ENCODE measurements at places on chromosomes 3 and 15.

DNA sequence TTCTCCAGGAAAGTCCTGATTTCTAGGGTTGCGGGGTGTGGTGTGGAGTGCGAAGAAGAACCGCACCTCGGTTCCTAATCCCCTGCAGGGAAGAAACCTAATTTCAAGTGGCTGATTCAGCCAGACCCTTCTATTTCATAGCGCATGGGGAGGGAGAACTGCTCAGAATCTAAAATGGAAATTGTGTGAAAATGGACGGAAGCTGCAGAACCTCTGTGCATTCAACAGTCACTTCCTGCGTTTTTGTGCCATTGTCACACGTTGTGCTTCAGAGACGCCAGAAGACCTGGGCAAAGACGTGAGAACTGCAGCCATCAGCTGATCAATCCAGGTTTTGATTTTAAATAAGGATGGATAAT lies 1.2 kb downstream of the SIDT1 start:
- DNase-seq = no peak

GRCh38 chr3:119716998-119717397 lies 14.2 kb downstream of the CFAP91 start:
- DNase-seq = no peak

DNA sequence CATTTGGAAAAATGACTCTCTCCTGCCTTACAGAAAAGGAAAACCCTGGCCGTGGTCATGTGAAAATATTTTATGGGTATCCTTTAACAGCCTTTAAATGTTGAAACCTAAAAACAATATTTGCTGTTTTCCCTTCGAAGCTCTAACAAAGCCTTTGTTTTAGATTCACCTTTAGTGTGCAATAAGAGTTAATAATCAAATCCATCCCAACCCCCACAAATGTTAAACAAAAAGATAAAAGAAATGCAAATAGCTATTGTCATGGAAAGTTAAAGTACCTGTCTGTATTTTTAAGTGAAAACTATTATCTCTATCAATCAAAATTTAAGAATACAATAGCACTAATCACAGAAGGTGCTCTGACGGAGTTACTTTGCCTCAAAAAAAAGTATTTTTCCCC lies 279.3 kb downstream of the FOXP1 start:
- no peak for DNase-seq

- no peak for DNase-seq
These were observed 14.8 kb downstream of the ZIC1 start for GRCh38 chr3:147423798-147424580.

DNA sequence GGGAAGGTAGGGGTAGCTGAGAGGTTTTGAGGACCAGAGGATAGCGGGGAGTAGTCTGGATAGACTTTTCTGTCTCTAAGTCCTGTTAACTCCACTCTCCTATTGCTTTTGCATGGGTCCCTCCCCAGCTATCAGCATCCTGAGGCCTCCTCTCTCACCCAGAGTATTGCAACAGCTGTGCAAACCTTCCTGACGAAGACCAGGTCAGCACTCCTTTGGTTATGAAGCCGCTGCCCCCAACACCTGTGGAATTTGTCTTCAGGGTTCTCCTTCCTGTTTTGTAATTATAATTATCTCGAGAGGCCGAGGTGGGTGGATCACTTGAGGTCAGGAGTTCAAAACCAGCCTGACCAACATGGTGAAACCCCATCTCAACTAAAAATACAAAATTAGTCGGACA lies 24.8 kb downstream of the TYRO3 start:
- DNase-seq = no peak

DNA sequence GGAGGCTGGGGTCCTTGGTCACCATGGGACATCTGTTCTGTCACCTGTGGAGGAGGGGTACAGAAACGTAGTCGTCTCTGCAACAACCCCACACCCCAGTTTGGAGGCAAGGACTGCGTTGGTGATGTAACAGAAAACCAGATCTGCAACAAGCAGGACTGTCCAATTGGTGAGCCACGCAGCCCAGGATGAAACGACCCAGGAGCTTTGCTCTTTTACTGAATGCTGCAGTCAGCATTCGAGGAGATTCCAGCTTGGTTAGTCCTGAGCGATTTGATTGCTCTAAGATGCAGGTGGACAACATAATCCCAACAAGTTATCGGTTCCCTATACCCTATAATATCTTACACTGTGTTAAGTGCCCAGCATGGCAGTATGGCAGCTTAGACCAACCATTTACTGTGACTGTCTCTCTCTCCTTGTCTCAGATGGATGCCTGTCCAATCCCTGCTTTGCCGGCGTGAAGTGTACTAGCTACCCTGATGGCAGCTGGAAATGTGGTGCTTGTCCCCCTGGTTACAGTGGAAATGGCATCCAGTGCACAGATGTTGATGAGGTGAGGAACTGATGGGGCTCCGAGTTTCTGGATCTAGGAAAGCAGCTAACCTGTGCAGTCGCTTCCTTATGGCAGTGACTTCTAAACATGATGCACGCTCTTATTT lies 7.8 kb downstream of the THBS1 start:
- DNase-seq = no peak

DNA sequence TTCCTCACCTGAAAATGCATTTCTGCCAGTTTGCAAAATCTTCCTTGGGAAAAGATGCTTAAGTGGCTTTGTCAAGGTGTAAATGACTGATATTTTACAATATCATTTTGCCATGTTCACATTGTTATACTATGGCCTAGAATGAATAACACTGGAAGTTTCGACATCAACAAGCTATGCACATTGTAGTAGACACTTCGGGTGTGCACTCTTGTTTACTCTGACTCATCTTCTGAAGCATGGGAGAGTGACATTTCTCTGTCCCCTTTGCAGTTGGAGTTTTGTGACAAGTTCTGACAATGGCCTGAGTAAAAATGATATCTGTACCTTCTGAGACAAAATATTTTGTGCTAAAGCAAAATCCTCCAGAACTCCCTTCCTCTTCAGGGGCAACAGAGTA lies 567.0 kb upstream of the RGMA start:
- DNase-seq = no peak

DNA sequence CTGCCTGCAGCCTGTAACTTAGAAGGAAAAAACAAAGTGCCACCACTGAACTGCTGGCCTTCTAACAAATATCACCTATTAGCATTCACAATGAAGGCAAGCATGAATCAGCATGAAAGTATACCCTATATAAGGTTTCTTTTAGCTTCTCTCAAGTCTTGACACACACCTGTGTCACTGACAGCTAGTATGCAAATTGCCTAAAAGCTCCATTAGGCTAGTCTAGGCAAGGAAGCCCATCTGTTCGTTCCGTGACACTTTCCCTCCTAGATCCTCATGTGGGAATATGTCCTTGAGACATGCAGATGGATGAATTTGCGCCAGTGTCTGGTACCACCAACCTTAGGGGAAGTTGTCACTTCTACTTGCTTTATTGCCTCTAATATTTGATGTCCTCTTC lies 129.3 kb downstream of the RBMS3 start:
- DNase-seq = no peak

Measured in putamen (tissue), 1 donor.